Chondrocyte (in vitro differentiated cells): ENCODE measurements at places on chromosomes 7 and 10. TPM values are rescaled to one million over a fixed set of nuclear protein-coding genes. Genes with fewer than 3 reads are reported as not detected.

DNA sequence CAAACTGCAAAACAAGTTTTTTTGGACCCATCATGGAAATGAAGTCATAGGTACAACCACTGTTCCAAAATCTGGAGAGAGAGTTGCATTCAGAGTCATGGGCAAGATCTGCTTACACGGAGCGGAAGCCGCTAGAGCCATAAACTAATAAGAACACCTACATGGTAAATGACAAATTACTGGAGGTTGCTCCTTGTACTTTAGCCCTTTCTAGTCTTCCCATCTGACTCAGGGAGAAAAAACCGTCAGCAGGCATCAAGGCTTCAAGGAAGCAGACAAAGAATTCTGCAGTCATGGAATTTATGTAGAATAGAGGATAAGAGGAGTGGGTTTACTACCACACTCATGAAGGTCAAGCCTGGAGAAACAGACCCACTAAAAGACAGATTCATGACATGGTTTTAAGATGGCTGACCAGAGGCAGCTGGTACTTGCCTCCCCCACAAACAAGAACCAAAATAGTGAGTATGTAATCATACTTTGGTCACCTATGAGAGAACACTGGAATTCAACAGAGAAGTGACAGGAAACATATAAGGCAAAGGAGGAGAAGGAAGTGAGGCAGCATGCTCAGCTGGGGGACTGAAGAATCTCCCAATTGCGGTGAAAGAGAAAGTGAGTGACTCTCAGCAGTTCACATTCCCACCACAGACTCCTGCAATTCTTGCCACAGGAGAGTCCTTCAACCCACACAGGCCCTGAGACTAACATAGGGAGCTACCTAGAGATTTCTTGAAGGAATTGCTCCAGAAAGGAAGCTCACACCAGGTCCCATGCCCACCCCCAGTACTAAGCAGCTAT is 42.4 kb upstream of the ASAH2 start:
- H3K4me3 ChIP-seq = no peak overlapping the region
- no peak overlapping the region for H3K27ac ChIP-seq
- H3K4me1 ChIP-seq = no peaks in the 10 kb centered on the region
- H3K27me3 ChIP-seq = no peaks in the 10 kb centered on the region
- H3K36me3 ChIP-seq = peaks cover 4% of the 10 kb centered on the region

DNA sequence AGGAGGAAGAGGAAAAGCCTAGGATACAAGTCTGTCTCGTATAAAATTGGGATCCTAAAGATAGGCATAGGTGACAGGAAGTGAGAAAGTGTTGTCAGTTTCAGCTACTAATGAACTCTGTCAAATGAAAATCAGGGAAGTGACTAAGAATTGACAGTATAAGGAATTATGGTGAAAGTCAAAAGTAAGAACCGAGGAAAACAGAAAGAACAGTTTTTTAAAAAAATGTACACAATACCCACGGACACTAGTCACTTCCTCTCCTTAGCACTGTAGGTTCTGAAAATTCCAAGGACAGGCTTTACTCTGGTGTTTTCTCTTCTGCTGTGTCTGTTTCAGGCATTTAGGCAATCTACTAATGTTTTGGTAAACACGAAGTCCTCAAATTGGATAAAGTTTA is 42.3 kb downstream of the ATAD1 start:
- peak overlapping the region; percentile 92 for H3K27ac ChIP-seq
- peak overlapping the region; percentile 17 for H3K4me3 ChIP-seq
- H3K4me1 ChIP-seq = peaks cover 10% of the 10 kb centered on the region

- no peaks in the 10 kb centered on the region for H3K36me3 ChIP-seq
- peaks cover 4% of the 10 kb centered on the region for H3K4me1 ChIP-seq
- H3K27ac ChIP-seq = no peak within 1 kb of the TSS
- no peaks in the 10 kb centered on the region for H3K27me3 ChIP-seq
- peak; percentile 83 for DNase-seq
- no peak within 1 kb of the TSS for H3K4me3 ChIP-seq
These were observed at the start of gene HOGA1 for GRCh38 chr10:97584060-97584797. HOGA1 (plus strand) TSS chr10:97584389; CDS start chr10:97584704, 315 bp downstream.

ANKRD22 gene
- total RNA-seq = not detected in 3 replicates

TRIM74 gene
- 0.49 to 0.75 TPM (median 0.60 TPM) in 3 replicates for total RNA-seq

PHKG1 gene
- total RNA-seq = 0.15 to 0.62 TPM (median 0.24 TPM) in 3 replicates
